CD4-positive, alpha-beta T cell treated with Interleukin-10 for 1 hour (primary cell): ENCODE measurements at places on chromosomes 13 and 19.

GRCh38 chr19:1474011-1474764, 4.8 kb downstream of the C19orf25 start:
- no peak for DNase-seq

DNA sequence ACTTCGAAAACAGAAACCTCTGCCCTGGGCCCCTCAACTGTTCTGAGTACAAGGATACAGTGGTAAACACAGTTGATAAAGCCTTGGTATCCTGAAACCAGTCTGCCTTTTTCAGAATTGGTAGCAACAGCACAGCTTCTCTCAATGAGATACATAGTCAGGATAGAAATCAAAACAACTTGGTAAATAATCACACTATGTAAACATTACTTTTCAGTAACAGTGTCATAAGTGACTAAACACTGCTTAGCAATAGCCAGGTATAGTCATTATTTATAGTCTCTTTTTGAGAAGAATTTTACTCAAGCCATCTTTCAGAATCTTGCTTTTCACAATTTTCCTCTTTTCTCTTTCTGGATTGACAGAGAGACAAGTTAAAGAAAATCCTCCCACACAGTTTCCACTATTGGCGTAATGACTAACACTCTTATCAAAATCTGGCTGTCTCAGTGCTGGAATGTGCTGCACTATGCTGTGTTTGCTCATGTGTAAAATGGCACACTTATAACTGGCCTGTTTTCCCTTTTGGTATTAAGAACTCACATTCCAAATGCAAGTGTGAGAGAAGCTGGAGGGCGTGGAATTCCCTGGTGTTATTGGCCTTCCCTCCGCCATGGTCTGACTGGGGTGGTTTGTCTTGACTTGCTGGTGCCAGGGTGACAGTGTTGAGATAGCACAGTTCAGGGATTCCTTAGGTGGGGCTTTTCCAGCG, 368.8 kb downstream of the TDRD3 start:
- DNase-seq, result no peak

GRCh38 chr19:35666251-35666913, at the start of gene UPK1A:
Gene UPK1A, plus strand, starts transcription at chr19:35666517. Its CDS starts 296 bp downstream, at chr19:35666813.
- no peak for DNase-seq

DNA sequence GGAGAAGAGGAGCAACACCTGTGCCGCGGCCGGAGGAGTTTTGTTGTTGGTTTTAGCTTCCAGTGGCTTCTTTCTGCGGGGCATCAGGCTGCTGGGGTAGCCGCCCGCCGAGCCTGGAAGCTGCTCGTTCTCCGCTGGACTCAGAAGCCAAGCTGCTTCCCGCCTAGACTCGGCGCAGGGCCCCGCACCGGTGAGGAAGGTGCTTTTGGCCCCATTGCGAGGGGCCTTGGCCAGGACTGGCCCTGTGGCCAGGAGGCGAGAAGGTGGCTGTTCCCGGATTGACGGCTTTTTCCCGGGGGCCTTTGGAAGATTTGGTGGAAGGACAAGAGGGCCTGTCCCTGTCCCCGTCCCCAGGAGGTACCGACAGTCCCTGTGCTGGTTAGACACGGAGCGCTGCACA, 28.8 kb downstream of the CERS1 start:
- DNase-seq, result no peak

DNA sequence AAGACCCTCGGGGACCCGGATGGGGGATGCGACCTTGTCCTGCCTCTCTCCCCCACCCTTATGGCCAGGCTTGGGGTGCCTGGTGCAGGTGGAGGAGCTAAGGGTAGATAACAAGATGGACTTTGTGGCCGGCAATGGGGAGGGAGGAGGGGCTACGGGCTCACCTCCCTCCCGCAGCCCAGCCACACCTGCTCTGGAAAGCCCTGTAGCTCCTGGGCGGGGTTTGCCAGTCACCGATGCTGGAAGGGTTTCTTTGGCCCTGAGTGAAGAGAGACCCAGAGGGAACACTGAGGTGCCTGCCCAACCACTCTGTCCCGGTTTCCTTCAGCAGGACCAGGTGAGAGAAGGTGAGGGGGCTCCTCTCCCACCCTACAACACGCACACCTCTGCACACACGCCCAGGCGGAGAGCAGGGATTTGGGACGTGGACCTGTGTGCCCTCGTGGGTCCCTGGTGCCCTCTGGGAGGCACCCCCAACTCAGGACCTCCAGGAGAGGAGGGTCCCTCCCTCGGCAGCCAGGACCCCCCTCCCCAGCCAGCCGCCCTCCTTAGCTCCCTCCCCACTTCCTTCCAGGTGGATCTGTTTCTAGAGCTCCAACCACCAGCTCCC, at the start of gene FUT2:
Gene FUT2, plus strand, starts transcription at position 229 of the 610 bp plus-strand sequence. CDS start 6,986 bp downstream, outside the sequence.
- no peak for DNase-seq
